ENCODE measurements at places on chromosomes 7 and 10. TPM values are rescaled to one million over a fixed set of nuclear protein-coding genes. Genes with fewer than 3 reads are reported as not detected.

GRCh38 chr7:124250297-124251034 is 217.6 kb upstream of the TMEM229A start:
- H3K4me1 ChIP-seq = no peaks in the 10 kb centered on the region
- no peaks in the 10 kb centered on the region for H3K27me3 ChIP-seq
- no peak overlapping the region for H3K4me3 ChIP-seq

The FOXI2 gene
- not detected for total RNA-seq

The EPO gene
- total RNA-seq = not detected

The NPY gene
- total RNA-seq = not detected

The AMPH gene
- not detected for total RNA-seq

GRCh38 chr10:49373361-49373760 is 22.5 kb downstream of the DRGX start:
- no peak for DNase-seq
- H3K4me3 ChIP-seq = no peak overlapping the region
- no peaks in the 10 kb centered on the region for H3K36me3 ChIP-seq
- no peak overlapping the region for H3K27ac ChIP-seq
- peaks cover 33% of the 10 kb centered on the region for H3K27me3 ChIP-seq
- no peaks in the 10 kb centered on the region for H3K4me1 ChIP-seq

The GLUD1 gene
- total RNA-seq = 99.6 TPM

The MTG1 gene
- total RNA-seq = 51.8 TPM

DNA sequence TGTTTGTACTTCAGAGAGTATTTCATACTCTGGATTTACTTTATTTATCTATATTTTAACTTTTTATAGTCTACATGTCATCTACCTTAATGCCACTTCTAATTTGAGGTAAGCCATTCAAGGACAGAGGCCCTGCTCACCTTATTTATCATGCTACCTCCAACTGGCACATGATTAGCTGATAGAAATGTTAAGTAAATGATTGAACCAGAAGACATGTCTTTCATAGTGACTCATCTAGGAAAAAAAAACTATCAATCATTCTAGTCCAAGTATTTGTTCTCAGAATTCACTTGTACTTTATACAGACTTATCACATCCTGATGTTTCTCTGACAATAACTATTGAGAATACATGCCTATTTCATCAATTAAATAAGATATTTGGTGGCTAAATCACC is 856.3 kb downstream of the XPNPEP1 start:
- H3K27ac ChIP-seq = no peak overlapping the region
- no peaks in the 10 kb centered on the region for H3K27me3 ChIP-seq
- H3K4me1 ChIP-seq = no peaks in the 10 kb centered on the region
- DNase-seq = no peak
- H3K36me3 ChIP-seq = no peaks in the 10 kb centered on the region

The CLRN3 gene
- total RNA-seq = not detected

The CAV2 gene
- total RNA-seq = not detected

GRCh38 chr7:122082160-122082559 is 61.9 kb downstream of the AASS start:
- no peak overlapping the region for H3K27ac ChIP-seq
- no peaks in the 10 kb centered on the region for H3K4me1 ChIP-seq
- no peak for DNase-seq
- H3K27me3 ChIP-seq = no peaks in the 10 kb centered on the region
- H3K36me3 ChIP-seq = no peaks in the 10 kb centered on the region
- H3K4me3 ChIP-seq = no peak overlapping the region

The OR2A42 gene
- not detected for total RNA-seq

GRCh38 chr7:81986723-81987470 is 217.1 kb upstream of the HGF start:
- no peak overlapping the region for H3K27ac ChIP-seq
- H3K36me3 ChIP-seq = no peaks in the 10 kb centered on the region
- H3K4me1 ChIP-seq = no peaks in the 10 kb centered on the region
- no peaks in the 10 kb centered on the region for H3K27me3 ChIP-seq

DNA sequence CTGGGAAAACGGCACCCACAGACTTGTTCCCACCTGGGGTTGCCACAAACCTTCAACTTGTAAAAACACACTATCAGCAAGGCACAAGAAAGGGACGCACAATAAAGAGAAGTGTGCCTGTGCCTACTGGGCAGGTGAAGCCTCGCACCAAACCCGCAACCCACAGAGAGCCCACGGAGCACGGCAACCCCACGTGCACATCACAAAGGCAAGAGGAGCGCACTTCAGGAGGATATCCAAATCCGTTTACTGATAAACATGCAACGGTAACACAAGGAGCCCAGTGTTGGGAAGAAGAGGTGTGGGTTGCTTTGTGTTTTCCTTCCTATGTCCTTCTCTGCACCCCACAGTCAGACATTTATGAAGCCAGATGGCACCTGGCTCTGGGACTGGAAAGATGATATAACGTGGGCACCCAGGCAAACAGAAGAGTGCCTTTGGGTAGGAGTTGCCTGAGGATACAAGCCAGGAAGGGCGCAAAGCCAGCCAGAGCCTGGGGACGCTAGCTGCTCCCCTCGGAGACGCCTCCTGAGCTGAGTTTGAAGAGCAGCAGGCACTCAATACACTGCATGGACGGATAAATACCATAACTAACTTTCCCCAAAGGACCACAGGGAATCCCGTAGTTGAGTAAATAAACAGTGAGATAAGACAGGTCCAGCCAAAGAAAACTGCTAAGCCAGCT is 41.6 kb downstream of the TCERG1L start:
- H3K4me1 ChIP-seq = no peaks in the 10 kb centered on the region
- no peaks in the 10 kb centered on the region for H3K36me3 ChIP-seq
- no peak for DNase-seq
- no peak overlapping the region for H3K27ac ChIP-seq
- H3K27me3 ChIP-seq = no peaks in the 10 kb centered on the region
- no peak overlapping the region for H3K4me3 ChIP-seq

GRCh38 chr7:30744075-30744417 is 7.9 kb upstream of the INMT start:
- DNase-seq = no peak
- peak overlapping the region; percentile 22 for H3K27ac ChIP-seq
- peaks cover 2% of the 10 kb centered on the region for H3K27me3 ChIP-seq
- no peak overlapping the region for H3K4me3 ChIP-seq
- H3K36me3 ChIP-seq = no peaks in the 10 kb centered on the region

The BNIP3 gene
- total RNA-seq = 62.9 TPM

The SPAM1 gene
- not detected for total RNA-seq

- H3K27me3 ChIP-seq = peaks cover 6% of the 10 kb centered on the region
- no peak for DNase-seq
- H3K36me3 ChIP-seq = no peaks in the 10 kb centered on the region
- no peak overlapping the region for H3K27ac ChIP-seq
Measured at GRCh38 chr7:1320616-1321240, 88.1 kb downstream of the UNCX start.

DNA sequence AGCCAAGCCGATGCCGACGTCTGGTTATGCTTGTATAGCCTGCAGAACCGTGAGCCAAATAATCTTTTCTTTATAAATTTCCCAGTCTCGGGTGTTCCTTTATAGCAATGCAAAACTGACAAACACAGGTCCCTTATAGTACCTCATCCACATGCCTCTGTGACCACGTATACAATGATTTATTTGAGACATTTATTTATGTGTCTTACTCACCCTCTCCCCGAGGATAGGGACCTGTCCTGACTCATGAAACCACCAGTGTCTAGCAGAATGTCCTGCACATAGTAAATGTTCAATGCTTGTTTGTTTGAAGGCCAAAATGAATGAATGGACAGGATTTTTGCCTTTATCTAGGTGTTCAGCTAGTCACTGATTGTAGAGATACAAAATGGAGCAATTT is 147.9 kb upstream of the FZD8 start:
- no peaks in the 10 kb centered on the region for H3K36me3 ChIP-seq
- H3K4me3 ChIP-seq = no peak overlapping the region
- H3K4me1 ChIP-seq = no peaks in the 10 kb centered on the region
- no peak for DNase-seq
- H3K27me3 ChIP-seq = no peaks in the 10 kb centered on the region

The GNG11 gene
- total RNA-seq = not detected

DNA sequence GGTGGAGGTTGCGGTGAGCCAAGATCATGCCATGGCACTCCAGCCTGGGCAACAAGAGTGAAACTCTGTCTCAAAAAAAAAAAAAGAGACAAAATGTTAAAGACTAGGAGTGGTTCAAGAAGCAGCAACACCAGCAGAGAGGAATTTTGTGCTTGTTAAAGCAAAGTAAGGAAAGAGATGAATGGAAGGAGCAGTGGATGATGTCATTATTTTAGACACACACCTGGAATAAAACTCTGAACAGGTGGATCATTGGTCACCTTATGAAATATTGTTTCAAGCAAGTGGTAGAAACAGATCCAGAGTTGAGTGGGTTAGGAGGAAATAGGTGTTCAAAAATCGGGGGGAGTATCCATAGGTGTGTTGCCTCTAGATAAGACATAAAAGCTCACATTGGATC is 129.7 kb upstream of the FRMD4A start:
- H3K4me3 ChIP-seq = no peak overlapping the region
- H3K27ac ChIP-seq = no peak overlapping the region
- H3K4me1 ChIP-seq = no peaks in the 10 kb centered on the region
- DNase-seq = no peak

DNA sequence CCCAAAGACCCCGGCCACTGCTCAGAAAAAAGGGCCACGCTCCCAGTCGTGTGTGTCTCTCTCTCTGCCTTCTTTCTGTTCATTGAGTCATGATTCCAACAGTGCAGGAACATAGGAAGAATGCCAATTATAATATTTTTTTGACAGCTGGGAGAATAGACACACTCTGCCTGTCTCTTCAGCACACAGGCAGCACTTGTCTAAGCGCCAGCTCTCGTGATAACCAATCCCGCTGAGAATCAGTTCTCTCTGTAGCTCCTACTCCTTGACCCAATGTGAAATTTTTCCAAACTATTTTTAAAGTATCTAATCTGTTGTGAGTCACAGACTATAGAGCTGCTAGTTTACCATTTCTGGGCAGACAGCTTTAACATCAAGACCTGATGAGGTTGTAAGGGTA is 145.7 kb upstream of the RHEB start:
- no peaks in the 10 kb centered on the region for H3K27me3 ChIP-seq
- H3K27ac ChIP-seq = no peak overlapping the region
- H3K4me3 ChIP-seq = no peak overlapping the region
- no peak for DNase-seq
- H3K36me3 ChIP-seq = peaks cover 2% of the 10 kb centered on the region

GRCh38 chr7:143288836-143289235 is 685 bp downstream of the CASP2 start:
- peak overlapping the region; percentile 93 for H3K4me3 ChIP-seq
- no peak for DNase-seq
- peak overlapping the region; percentile 86 for H3K27ac ChIP-seq
- H3K4me1 ChIP-seq = peaks cover 55% of the 10 kb centered on the region
- H3K36me3 ChIP-seq = peaks cover 57% of the 10 kb centered on the region

GRCh38 chr10:35058134-35058533 is 32.0 kb downstream of the CUL2 start:
- H3K4me1 ChIP-seq = peaks cover 15% of the 10 kb centered on the region
- H3K27me3 ChIP-seq = no peaks in the 10 kb centered on the region
- H3K36me3 ChIP-seq = peaks cover 38% of the 10 kb centered on the region
- no peak for DNase-seq
- no peak overlapping the region for H3K4me3 ChIP-seq

The NKX2-3 gene
- not detected for total RNA-seq

The CHN2 gene
- 9.2 TPM for total RNA-seq

- peaks cover 83% of the 10 kb centered on the region for H3K36me3 ChIP-seq
- H3K27ac ChIP-seq = peak overlapping the region; percentile 94
- no peak for DNase-seq
- H3K4me3 ChIP-seq = peak overlapping the region; percentile 34
Measured at GRCh38 chr10:71752391-71753090, 20.8 kb downstream of the VSIR start.

GRCh38 chr7:137462074-137462715 is 118.7 kb upstream of the PTN start:
- DNase-seq = no peak
- H3K4me1 ChIP-seq = no peaks in the 10 kb centered on the region
- no peaks in the 10 kb centered on the region for H3K27me3 ChIP-seq
- H3K27ac ChIP-seq = no peak overlapping the region
- no peak overlapping the region for H3K4me3 ChIP-seq

DNA sequence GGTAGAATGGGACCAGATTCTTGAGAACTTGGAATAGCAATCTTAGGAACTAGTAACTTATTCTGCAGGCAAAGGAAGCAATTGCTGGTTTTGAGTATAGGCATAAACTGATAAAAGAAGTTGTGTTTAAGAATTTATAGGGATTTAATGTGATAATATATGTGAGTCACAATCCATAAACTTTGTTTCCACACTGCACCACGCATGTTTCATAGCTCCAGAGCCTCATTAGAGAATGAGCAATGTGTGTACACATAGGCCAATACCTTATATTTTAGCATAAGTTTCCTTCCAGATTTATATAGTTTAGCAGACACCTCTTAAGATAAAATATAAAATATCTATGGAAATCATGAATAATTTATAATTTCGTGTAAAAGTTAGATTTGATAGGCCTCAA is 175.5 kb upstream of the SEMA3A start:
- no peaks in the 10 kb centered on the region for H3K36me3 ChIP-seq
- no peak overlapping the region for H3K27ac ChIP-seq
- no peak for DNase-seq
- no peaks in the 10 kb centered on the region for H3K4me1 ChIP-seq
- no peak overlapping the region for H3K4me3 ChIP-seq

DNA sequence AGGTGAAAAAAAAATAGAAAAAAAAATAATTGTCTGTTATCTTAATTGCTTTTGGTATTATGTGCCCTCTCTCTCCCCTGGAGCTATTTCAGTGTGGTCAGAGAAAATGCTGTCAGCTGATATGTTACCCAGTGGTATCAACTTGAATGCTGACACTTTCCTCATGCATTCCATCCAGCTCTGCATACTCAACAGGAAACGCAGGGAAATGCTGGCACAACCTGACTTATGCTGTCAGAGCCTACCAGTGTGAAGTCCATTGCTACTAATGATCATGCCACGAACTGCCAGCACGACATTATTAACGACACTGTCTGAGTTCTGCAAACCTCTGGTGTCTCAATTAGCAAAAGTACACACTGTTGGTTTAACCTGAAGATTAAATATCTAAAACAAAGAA is 182.8 kb downstream of the ZWINT start:
- DNase-seq = no peak
- H3K36me3 ChIP-seq = no peaks in the 10 kb centered on the region
- no peak overlapping the region for H3K27ac ChIP-seq
- H3K4me3 ChIP-seq = no peak overlapping the region

- no peak for DNase-seq
- no peaks in the 10 kb centered on the region for H3K36me3 ChIP-seq
- H3K4me1 ChIP-seq = no peaks in the 10 kb centered on the region
- H3K27me3 ChIP-seq = no peaks in the 10 kb centered on the region
Measured at GRCh38 chr10:114566064-114566463, 92.0 kb downstream of the ABLIM1 start.

- H3K27me3 ChIP-seq = no peaks in the 10 kb centered on the region
- no peak for DNase-seq
- no peaks in the 10 kb centered on the region for H3K36me3 ChIP-seq
Measured at GRCh38 chr7:49669692-49670260, 103.7 kb upstream of the VWC2 start.
